ENCODE measurements at places on chromosomes 1 and 21. TPM values are rescaled to one million over a fixed set of nuclear protein-coding genes. Genes with fewer than 3 reads are reported as not detected.

The ARHGAP30 gene
- total RNA-seq: 277 TPM

The MYBPH gene
- not detected for total RNA-seq

The SERPINC1 gene
- total RNA-seq: not detected

The SMCP gene
- total RNA-seq: not detected

The TMEM53 gene
- total RNA-seq: 4.6 TPM

The TGFB2 gene
- not detected for total RNA-seq

The CNR2 gene
- 3.7 TPM for total RNA-seq

DNA sequence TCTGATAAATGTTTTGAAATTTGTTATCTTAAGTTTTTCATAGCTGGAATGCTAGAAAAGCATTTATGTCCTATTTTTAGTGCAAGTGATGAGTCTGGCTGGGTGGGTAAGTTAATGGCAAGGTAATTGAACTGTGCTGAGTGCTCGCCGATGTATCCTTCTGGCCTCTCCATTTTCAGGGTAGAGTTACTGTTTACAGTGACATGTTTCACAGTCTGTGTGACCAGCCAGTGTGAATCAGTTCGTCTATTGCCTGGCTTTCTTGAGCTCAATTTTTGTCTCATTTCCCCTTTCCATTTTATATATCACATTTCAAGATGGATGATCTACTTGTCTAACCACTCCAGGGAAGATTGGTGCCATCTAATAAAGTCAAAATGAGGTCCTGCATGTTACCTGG lies 44.1 kb downstream of the ITSN1 start:
- DNase-seq: no peak

DNA sequence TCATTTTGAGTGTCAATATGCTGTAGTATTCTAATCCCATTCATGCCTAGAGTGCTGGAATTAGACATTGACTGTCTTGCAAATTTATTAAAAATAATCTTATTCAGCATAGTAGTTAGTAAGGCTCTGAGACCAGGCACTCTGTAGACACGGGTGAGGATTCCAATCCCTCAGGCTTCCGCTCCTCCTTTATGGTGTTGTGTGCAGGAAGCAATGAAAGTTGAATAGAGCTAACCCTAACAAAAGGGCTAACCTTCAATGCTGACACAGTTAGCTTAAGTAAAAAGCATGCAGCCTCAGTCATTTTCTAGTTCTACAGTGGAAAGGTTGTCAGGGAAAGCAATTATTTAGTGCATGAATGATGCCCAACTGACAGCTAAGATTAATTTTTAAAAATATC lies 199.6 kb upstream of the SGIP1 start:
- DNase-seq: no peak

GRCh38 chr1:39047374-39048229 lies 21.5 kb downstream of the NDUFS5 start:
- DNase-seq: no peak

- no peak for DNase-seq
Measured at GRCh38 chr1:184021728-184022127, 15.8 kb downstream of the COLGALT2 start.

GRCh38 chr1:232127190-232127589 lies 500.6 kb downstream of the DISC1 start:
- DNase-seq: no peak

DNA sequence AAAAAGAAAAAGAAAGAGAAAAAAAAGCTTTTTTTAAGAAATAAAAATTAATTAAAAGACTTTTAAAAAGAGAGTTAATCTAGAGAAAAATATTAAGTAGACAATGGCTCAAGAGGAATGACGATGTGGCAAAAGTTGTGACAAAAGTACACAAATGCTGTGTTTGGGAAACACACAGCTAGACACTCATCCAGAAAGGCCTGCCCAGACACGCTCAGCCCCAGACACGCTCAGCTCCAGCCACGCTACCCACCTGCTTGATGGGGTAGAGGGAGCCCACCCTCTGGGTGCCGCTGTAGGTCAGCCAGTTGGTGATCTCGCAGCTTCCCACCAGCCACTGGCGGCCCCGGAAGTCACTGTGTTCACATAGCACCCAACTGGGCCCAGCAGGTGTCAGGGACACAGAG lies 10.2 kb downstream of the CD52 start:
- DNase-seq: no peak

- DNase-seq: no peak
Measured at GRCh38 chr1:34690269-34690668, 64.6 kb upstream of the GJB5 start.

GRCh38 chr21:29248124-29248523 lies 50.6 kb upstream of the BACH1 start:
- no peak for DNase-seq

DNA sequence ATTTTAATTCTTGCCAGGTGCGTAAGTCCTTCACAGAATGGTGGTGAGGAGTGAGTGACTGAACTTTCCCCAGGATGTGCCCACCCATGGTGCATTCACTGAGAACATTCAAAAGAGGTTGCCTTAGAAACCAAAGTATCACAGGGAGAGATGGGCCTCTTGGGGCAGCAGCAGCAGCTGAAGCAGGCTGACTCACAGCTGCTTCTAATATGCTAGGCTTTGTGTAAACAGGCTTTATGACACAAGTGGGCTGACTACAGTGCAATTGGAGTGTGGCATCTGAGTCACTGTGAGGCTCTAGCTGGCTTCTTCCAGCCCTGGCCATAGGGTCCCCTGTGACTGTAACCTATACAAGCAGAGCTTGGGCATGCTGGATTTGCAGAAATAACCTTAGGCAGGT lies 12.6 kb downstream of the PIGP start:
- no peak for DNase-seq

GRCh38 chr21:32803651-32804050 lies 32.1 kb upstream of the PAXBP1 start:
- DNase-seq: no peak

DNA sequence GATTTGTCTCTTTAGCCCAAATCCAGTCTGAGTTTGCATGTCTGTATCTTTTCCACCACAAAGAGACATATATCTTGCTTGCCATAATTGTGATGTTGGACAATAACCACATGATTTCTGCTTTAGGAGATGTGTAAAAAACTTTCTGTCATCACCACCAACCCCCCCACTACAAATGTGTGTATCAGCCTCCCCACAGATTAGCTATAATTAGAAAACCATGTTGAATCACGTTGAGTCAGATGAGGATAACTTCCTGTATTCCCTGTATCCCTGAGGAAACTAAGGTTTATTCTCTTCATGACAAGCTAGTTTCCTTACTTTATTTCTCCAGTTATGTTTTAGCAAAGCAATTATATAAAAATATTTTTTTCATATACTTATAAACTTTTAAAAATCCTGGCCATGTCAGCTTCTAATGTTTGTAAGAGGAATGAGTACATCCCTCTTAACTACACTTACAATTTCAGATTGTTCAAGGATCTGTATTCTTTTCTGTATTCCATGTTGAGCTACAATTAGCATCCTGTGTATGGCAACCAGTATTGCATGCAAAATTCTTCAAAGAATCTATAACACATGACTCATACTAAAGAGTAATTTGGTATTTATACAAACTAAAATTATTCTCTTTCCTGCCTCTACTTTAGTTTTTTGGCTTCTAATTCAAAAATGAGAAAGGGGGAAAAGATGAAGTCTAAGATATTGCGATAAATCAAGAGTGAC lies 143.0 kb downstream of the FMN2 start:
- DNase-seq: no peak

DNA sequence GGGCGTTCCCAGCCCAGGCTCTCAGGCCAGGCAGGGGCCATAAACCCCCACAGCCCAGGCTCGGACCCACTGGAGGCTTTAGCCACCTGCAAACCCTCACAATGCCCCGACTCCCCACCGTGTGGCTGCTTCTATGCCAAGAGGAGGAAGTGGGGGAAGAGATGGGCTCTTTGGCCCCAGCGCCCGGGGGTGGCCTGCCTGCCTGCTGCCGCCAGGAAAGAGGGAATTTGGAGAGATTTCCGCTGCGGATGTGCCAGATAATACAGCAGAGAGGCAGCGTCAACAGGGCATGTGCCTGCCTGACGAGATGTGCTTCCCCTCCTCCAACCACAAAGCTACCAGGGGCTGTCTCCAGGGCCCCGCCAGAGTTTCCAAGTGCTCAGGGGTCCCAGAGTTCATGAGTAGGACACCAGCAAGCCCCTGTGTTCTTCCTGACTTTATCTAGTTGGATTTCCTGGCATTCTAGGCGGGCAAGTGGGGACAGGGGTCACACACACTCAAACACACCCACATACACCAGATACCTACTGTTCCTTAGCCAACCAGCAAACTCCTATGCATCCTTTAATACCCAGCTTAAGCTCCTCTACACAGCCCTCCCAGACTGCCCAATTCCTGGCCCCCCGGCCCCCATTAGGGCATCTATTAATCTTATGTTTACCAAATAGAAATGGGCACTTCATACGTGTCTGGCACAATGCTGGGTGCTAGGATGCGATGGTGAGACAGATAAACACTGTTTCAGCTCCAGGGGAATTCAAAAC lies 14.1 kb downstream of the EPHA2 start:
- no peak for DNase-seq

GRCh38 chr1:246836209-246836966 lies 95.4 kb downstream of the AHCTF1 start:
- DNase-seq: no peak

DNA sequence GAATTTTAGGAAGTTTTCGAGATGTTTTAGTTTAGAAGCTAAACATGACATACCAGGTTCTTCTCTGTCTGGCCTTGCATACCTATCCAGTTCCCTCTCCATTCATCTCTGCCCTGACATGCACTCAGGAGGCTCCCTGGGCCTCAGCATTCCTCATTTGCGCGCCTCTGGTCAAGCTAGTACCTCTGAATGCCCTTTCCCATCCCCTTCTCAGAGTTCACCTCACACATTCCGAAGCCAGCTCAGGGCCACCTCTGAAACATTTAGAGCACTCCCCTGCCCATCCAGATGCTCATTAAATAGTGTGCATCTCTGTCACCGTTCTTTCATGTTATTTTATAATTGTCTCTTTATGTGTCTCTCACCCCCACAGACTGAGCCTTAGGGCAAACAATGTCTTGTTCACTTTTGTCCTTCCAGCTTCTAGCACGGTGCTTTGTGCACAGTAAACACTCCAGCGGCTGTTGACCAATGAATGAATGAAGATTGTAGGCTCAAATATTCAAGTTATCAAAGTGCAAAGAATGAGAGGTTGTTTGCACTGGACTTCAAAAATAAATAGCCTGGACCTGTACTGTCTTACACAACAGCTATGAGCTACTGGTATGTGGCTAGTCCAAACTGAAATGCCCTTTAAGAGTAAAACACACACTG lies 1.2 kb upstream of the DHCR24 start:
- DNase-seq: no peak

DNA sequence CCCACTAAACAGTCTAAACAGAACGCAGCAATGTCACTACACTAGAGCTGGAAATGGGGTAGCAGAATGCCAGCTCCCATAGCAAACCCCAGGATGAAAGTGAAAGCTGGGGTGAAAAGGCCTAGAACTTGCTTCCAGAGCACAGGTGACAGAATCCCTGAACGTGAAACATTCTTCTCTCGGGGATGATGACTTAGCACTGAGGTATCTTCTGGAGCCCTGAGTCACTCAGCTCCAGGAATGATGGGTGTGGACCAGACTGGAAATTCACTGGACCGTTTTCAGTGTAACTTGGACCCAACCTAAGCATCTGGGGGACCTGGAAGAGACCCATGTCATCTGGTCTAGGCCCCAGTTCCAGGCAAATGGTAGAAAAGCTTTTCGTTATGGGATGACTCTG lies 108.9 kb downstream of the CDC7 start:
- DNase-seq: no peak

GRCh38 chr1:110053552-110054428 lies 16.7 kb downstream of the ALX3 start:
- peak; percentile 74 for DNase-seq

DNA sequence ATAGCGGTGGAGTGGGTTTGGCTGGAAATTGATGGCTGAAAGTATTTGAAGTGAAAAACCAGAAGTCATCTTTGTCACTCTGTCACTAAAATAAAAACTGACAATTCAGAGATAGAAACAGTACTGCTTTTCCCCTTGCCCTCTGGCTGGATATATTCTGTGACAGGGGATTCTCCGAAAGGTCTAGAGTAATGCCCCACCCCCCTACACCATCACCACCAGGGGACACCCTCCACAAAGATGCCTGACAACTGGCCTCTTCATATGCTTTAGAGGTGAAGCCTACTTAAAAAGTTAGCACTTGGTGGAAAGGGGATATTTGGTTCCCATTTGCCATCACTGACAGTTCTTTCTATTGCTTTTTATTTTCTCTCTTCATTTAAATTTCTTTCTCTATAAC lies 73.5 kb downstream of the SGIP1 start:
- DNase-seq: no peak

DNA sequence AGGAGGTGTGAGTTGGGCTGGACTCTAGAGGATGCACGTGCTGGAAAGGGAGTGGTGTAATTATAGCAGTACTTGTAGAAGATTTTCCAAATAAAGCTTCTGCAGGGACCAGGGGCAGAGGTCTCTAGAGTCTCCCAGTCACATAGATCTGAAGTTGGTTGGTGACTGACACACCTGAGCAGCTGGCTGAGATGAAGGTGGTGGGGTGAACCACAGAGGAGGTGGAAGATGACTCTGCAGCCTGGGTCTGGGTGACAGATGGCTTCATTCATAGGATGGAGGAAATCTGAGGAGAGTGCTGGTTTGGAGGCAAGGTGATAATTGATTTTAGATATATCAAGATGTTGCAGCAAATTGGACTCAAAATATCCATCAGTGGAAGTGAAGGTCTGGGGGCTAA lies 178.9 kb upstream of the IVNS1ABP start:
- peak; percentile 32 for DNase-seq

GRCh38 chr1:199678771-199679170 lies 348.7 kb upstream of the NR5A2 start:
- no peak for DNase-seq

DNA sequence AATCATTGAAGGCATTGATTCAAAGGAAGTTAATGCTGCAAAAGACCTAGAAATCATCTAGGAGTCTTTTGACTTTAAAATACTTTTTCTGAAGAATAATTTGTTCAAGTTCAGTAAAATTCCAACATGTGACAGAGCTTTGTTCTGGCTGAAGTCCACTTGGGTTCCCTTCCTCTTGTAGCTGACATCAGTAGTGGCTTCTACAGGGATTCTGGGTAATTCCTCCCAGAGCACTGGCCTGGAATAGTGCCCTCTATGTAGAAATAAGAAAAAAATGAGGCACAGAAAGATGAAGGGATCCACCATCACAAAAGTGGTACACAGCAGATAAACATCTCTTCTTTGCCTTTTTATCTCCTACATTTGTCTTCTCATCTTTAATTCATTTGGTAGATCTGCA lies 548.1 kb downstream of the LTN1 start:
- DNase-seq: no peak

- no peak for DNase-seq
Measured at GRCh38 chr21:37507716-37508115, 141.1 kb downstream of the DYRK1A start.

- peak; percentile 21 for DNase-seq
Measured at GRCh38 chr1:62687421-62687902, 724 bp downstream of the DOCK7 start.
